Tibial nerve (tissue), 4 donors: ENCODE measurements at places on chromosomes 13 and 19. TPM values are rescaled to one million over a fixed set of nuclear protein-coding genes. Genes with fewer than 3 reads are reported as not detected.
A peak's percentile ranks its signal among the peaks of the same experiment; 100 is the strongest.

GRCh38 chr19:31107096-31107495, 242.1 kb downstream of the TSHZ3 start:
- DNase-seq, result no peak

DNA sequence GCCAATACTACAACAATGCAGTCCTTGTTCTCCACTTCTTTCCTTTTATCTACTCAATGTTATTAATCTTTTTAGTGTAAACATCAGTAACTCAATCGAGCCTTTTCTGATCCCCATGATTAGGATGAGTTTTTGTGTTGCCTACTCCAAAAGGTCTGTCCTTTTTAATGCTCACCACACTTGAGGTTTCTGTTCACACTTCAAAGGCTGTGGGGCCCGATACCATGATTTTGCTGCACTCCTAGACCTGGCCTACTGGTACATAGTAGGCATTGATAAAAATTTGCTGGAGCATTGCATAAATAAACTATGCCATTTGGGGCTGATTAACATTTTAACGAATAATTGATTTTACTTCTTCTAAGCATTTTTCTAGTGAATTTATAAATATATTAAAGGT, 125.4 kb upstream of the KLF12 start:
- no peak for DNase-seq

DNA sequence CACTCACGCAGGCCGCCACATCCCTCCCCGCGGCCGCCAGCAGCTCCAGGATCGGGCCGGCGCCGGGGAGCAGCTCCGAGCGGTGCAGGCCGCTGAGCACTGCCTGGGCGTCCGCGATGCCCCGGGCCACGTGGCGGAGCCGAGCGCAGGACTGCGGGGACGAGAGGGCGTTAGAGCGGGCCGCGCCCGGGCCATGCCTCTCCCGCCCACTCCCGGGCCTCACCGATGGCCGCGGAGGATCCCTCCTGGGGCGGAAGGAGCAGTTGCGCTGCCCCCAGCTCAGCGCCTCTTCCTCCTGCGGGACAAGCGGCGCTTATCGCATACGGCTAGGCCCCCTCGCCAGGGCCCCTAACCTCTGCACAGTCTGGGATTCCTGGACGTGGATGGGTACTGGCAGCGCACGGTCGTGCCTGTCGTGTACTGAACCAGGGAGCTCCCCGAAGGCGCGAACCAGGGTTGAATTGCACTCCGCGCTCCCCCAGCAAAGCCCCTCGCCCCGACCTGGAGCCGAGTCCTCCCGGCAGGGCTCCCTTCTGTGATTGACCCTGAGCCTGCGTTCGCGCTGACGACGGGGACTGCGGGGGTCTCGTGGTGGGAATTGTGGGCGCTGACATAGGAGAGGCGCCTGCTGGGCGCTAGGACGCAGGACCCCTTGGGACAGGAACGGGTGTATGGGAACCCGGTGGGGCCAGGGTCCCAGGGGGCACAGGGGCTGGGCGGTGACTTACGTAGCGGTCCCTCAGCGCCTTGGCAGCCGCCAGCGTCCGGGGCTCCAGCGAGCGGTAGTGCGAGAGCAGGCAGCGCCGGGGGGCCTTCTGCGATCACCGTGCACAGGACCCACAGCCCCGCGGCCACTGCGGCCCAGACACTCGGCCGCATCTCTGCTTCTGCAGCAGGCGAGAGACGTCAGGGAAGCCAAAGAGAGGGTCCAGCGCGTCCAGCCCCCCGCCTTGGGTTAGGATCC, 673 bp downstream of the IFNL4 start:
- DNase-seq, result no peak

- DNase-seq, result no peak
Observed at GRCh38 chr19:9673912-9674662, 813 bp downstream of the ZNF562 start.

DNA sequence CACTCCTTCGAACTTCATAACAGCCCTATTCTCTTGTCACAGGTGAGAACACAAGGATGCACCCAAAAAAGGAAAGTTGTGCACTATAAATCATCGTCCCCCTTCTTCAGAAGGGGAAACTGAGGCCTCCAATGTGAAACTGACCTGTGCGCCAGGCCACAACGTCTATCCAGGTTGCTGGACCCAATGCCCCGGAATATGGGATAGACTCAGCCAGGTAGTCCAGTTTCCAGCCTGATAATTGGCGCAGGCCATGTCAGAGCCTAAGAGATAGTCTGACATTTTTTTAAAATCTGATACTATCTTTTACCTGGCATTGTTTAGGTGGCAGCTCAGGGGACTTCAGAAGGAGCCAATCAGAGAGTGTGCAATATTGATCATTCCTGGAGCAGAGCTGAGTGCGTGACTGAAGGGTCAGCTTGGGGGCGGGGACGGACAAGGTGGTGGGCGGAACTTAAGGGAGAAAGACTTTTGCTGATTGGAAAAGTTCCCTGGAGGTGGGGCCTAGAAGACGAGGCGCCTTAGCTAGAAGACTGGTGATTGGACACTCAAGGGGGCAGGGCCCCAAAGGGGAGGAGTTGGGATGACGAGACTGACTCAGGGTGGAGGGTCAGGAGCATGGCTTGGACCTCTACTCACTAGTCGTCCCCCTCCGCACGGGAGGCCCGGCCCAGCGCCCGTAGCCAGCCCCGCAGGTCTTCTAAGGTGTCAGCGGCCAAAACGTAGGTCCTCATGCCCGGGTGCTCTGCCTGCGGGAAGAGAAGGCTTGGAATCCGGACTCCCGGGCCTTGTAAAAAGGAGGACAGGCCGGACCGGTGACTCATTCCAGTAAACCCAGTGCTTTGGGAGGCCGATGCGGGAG, 8.5 kb downstream of the PLEKHA4 start:
- DNase-seq, result no peak

DNA sequence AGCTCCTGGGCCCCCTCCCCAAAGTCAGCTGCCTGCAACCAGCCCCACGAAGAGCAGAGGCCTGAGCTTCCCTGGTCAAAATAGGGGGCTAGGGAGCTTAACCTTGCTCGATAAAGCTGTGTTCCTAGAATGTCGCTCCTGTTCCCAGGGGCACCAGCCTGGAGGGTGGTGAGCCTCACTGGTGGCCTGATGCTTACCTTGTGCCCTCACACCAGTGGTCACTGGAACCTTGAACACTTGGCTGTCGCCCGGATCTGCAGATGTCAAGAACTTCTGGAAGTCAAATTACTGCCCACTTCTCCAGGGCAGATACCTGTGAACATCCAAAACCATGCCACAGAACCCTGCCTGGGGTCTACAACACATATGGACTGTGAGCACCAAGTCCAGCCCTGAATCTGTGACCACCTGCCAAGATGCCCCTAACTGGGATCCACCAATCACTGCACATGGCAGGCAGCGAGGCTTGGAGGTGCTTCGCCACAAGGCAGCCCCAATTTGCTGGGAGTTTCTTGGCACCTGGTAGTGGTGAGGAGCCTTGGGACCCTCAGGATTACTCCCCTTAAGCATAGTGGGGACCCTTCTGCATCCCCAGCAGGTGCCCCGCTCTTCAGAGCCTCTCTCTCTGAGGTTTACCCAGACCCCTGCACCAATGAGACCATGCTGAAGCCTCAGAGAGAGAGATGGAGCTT, 4.7 kb upstream of the CEACAM5 start:
- DNase-seq, result no peak

GRCh38 chr13:66446413-66446812, 783.7 kb downstream of the PCDH9 start:
- no peak for DNase-seq

DNA sequence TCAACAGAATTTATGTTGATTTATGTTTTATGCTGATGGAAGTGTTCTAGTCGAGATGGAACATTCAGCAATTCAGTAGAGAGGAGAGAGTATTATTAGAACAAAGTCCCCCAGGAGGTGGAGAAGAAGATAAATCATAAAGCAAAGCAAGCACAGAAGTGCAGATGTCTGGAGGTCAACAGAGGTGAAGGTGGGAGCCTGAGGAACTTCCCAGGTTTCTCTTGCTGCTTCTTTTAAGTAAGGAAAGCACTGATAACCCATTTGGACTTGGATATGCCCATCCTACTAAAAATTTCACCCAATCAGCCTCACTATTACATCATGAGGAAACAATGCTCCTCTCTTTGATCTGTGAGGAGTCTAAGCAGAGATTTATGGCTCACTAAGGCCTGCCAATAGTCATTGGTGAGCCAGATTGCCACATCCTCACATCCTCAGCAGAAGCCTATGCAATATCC, 98.8 kb downstream of the EPSTI1 start:
- DNase-seq, result no peak

- DNase-seq, result no peak
Observed at GRCh38 chr13:74056801-74057542, 77.2 kb downstream of the KLF12 start.

GRCh38 chr13:93339550-93339949, 112.9 kb downstream of the GPC6 start:
- DNase-seq, result no peak

- no peak for DNase-seq
Observed at GRCh38 chr13:94784066-94784465, 71.7 kb upstream of the SOX21 start.

DNA sequence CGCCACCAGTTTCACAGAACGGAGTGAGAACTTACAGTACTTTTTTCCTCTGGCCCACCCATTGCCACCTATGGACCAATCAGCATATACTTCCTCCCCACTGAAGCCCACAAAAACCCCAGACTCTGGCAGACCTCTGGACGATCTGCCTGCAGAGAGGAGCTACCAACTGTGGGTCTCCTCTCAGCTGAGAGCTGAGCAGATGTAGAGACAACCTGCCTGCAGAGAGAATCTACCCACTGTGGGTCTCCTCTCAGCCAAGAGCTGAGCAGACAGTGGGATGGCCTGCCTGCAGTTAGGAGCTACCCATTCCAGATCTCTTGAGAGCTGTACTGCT, 69.7 kb downstream of the PIBF1 start:
- no peak for DNase-seq

- no peak for DNase-seq
Observed at GRCh38 chr13:113061796-113062425, 43.7 kb upstream of the F7 start.

GRCh38 chr19:38063928-38064327, 156.9 kb downstream of the SIPA1L3 start:
- DNase-seq, result no peak

- DNase-seq, result no peak
Observed at GRCh38 chr13:30645629-30646028, 27.9 kb downstream of the USPL1 start.

GRCh38 chr19:52735734-52736133, 890 bp upstream of the ZNF611 start:
- DNase-seq, result peak; percentile 46

DNA sequence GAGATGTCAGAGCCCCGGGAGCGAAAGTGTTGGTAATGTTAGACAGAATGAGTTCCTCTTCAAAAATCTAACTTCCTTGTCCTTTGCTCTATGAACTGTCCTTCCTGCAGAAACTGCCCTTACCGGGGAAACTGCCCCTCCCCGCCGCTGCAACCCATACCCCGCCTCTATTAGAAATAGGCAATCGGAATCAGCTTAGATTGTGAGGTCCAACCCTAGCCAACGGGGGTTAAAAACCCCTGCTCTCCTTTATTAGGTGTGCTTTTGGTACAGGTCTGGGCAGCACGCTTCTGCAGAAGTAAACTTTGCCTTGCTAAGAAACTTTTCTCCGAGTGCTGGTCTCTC, 11.5 kb upstream of the CAPNS1 start:
- no peak for DNase-seq

GRCh38 chr19:46967578-46968032, 52.0 kb upstream of the NPAS1 start:
- DNase-seq, result no peak

GRCh38 chr19:41265395-41266153, 1.4 kb downstream of the HNRNPUL1 start:
- DNase-seq, result no peak

- DNase-seq, result no peak
Observed at GRCh38 chr13:22561581-22561980, 619.2 kb upstream of the SGCG start.

DNA sequence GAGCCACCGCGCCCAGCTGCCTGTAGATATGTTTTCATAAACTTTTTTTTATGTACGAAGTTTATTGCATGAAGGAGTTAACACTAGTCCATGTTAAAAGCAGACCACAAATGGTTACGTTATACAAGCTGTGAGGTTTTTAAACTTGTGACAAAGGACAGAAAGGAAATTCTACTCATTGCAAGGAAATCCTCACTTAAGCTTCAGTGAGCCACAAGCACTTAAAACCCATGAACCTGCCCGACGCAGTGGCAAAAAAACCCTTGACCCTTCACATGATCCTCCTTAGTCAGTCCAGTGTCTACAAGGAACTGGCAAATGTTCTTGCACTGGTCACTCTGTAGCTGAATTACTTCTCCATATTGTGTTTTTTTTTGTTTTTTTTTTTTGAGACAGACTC, 4.2 kb downstream of the MPND start:
- DNase-seq, result no peak

DNA sequence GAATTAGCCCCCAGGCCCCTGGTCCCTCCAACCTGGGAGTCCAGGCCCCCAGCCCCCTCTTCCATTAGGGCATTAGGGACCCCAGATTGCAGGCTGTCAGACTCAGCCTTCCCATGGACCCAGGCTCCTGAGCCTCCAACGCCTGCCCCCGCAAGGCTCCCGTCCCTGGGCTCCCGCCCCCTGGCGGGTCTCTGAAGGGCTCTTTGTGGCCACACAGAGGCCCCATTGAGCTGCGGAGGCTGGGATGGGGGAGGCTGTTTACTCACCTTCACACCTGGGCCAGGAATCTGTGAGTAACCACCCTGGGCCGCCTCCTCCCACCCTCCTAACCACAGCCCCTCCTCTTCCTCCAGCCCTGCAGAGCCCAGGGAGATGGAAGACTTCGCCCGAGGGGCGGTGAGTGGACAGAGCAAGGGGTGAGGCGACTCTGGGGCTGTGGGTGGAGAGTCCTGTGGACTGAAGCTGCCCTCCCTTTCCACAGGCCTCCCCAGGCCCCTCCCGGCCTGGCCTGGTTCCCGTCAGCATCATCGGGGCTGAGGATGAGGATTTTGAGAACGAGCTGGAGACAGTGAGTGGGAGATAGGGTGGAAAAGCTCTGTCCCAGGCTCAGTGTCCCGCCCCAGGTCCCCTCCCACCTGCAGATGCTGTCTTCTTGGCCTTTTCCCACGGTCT, 4.9 kb downstream of the ARHGEF1 start:
- DNase-seq, result no peak

- DNase-seq, result no peak
Observed at GRCh38 chr13:24307211-24308067, 1.9 kb upstream of the C1QTNF9 start.

PPM1N gene
- total RNA-seq, result not detected

FOSB gene
- total RNA-seq, result 0.87 TPM

COG3 gene
- 34.1 TPM for total RNA-seq

ZNF98 gene
- total RNA-seq, result 6.3 TPM

RPS19 gene
- total RNA-seq, result 997 TPM

VSTM1 gene
- total RNA-seq, result not detected

SLC10A2 gene
- total RNA-seq, result not detected

IRF3 gene
- 71.7 TPM for total RNA-seq

PGLYRP1 gene
- total RNA-seq, result not detected

ZNF226 gene
- total RNA-seq, result 18.4 TPM

SIGLEC11 gene
- total RNA-seq, result 7.5 TPM

RASGRP4 gene
- 7.5 TPM for total RNA-seq

LGI4 gene
- total RNA-seq, result 308 TPM
